EH (cell line): ENCODE measurements at places on chromosomes 12 and 14.

GRCh38 chr14:100466111-100466856 is 120.9 kb downstream of the BEGAIN start:
- no peak for DNase-seq

DNA sequence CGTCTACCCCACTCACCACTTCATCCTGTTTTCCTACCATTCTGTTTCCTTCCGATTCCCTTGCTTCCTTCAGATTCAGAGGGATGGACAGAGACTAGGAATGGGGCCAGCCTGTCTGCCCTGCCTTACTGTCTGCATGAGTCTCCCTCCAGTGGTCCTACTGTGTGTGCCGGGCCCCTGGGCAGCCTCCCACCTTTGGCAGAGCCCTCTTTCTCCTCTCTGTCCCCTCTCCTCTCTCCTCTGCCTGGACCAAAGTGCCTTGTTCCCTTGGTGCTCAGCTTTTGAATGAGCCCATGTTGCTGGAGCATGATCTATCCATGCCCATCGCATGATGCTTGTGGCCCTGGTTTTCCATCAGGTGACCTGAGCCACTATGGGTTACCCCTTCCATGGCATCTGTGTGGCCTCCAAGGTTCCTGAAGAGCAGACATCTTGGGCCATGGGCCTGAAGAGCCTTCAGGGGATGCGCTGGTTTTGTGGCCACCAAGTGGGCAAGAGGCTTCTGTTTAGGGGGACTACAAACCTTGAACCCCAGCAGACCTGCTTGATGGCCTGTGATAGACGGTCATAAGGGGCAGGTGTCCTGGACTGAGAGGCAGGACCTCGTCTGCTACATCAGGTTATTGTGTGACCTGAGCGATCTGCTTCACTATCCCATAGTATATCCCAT is 54.2 kb upstream of the BCL11B start:
- no peak for DNase-seq

- peak; percentile 38 for DNase-seq
Measured at GRCh38 chr12:76318773-76319594, 29.2 kb downstream of the BBS10 start.

GRCh38 chr14:89621009-89621421 is 204.0 kb upstream of the FOXN3 start:
- no peak for DNase-seq

DNA sequence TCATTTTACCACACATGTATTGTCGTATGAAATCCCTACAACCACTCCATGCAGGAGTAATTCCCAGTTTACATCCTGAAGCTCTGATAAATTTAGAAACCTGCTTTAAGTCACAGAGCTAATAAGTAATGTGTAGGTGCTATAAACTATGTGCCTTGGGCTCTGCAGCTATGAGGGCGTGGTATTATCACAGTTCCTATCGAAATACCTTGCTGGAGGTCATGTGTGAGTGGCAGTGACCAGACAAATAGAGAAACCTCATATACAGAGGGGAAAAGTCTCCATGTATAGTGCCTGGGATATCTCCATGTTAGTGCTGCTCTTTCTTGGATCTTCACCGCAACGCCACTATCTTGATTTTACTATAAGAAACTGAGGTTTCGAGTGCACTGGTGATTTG is 883 bp upstream of the TBC1D15 start:
- no peak for DNase-seq

DNA sequence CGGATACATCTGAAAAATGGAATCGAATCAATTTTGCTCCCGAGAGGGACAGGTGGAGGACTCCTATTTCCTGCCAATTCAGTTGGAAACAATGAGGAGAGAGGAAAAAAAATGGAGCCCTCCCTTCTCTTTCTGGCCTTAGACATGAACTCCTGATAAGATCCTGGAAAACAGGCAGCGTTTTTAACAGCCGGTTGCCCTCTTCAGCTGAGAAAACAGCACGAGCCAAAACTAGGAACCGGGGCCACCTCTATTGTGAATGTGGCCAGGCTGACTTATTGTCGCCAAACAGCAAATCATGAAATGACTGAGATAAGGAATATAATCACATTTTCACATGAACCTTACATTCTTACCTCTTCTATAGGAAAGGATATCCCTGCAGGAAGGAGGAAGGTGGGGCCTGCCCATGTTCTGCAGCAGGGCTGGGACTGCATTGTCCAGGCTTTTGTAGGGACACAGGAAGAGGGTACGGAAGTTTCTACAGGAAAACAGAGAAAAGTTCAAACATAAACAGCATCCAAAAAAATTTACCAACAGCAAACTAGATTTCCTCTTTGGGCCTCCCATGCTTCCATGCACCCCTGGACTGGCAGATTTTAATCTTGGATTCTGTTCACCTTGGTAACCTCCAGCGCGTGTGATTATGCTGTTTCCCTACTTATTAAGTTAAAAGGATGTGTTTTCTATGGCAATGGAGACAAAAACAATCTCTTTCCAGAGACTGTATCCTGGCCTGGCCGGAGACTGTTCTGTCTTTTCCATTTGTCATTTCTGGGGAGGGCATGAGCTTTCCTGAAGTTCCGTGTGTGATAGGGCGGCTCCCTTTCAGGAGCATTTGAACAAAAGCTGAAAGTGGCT is 29.0 kb upstream of the ELK3 start:
- DNase-seq = no peak

DNA sequence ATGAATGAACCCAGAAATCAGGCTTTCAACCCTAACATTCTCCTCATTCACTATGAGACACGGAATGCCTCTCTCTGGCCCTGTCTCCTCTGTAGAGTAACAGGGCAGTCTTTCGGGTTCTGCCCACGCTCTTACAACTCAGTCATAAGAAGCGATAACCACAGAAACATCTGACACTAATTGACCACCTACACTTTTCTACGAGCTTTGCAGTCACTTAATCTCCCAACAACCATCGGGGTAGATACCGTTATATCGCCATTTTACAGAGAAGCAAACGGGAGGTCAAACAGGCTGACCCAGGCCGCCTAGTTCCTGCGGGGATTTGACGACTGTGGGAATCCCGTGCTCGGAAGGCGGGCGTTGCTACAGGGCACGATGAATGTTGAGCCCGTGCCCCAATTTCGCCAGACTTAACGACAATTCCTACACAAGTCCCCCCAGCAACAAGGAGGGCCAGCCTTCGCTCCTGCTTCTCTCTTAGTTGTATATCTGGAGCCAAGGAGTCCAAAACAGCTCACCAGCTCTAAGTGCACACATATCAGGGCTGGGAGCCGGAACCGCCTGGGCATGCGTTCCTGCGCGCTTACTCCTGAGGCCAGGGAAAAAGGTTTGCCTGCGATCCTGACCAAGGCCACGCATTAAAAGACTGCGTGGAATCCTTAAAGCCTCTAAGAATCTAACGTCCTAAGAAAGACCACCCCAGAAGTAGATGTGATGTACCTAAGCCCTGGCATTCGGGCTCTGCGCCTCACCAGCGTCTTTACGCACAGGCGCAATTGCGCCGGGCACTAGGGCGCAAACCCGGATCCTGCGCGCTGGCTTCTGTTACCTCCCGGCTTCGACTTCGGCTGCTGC is 38.7 kb upstream of the TBX5 start:
- DNase-seq = no peak

DNA sequence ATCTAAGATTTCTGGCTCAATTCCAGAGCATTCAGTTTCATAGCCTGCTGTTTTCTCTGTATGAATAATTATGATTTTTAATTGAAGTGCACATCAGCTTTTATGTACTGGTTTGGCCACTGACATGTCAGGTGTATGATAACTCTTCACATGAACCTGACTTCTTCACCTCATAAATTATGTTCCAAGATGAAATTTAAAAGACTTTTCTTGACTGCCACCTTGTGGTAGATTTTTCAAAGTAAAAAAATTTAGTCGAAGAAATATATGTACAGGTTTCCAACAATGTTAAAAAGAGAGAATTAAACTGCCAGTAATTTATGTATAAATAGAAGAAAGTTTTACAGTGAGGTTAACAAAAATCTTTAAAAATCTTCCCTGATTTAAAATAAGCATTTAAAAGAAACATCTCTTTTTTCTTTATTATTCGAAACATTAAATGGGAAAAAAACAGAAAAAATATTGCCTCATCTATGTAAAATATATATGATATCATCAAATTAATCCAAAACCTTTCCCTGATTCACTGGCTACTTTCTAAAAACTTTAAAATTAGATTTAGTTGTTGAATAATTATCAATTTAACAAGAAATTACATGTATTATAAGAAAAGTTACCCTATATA is 124.9 kb upstream of the ATXN7L3B start:
- peak; percentile 8 for DNase-seq

DNA sequence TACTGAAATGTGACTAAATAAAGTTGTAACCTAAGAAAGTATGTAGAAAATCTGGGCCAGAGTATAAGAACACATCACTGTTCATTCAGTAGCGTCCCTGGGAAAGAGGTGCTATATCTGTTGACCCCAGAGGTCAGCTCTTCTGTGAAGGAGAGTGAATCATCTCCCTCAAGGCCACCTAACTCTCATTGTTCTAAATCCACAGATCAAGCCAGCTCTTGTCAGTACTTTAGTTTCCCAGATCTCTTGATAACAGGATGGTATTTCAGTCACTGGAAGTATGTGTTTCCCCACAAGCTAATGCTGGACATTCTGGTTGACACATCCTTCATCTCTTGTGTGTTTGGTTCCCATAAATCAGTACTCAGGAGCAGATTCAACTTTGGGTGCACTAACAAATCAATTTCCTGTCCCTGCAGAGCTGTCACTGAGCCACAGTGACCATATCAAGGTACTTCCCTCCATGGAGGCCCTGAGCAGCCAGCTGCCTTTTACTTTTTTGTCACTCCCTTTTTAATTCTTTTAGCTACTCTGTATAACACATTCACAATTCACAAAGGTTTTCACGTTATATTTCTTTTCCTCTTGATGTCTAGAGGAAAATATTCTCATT is 7.8 kb downstream of the KRT1 start:
- DNase-seq = peak; percentile 37

DNA sequence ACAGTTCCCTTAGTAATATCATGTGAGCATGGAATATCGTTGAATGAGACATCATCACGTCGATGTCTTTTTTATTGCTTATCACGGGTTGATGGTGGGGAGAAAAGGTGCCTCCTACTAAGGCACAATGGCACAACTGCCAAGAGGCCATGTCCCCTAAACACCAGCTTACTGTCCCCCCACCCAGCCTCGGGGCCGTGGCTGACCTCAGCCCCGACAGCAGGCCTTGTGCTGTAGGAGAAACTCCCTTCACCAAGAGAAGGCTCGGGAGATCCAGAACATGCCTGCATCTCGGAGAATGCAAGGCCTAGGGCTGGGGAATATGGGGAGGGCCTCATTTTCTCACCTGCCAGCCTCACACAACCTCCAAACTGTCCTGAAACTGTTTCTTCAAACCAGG is 22.8 kb downstream of the ZFP36L1 start:
- no peak for DNase-seq

- DNase-seq = peak; percentile 27
Measured at GRCh38 chr12:56528846-56529245, 7.2 kb downstream of the RBMS2 start.

- DNase-seq = no peak
Measured at GRCh38 chr12:46082490-46083200, 92.3 kb upstream of the SCAF11 start.

DNA sequence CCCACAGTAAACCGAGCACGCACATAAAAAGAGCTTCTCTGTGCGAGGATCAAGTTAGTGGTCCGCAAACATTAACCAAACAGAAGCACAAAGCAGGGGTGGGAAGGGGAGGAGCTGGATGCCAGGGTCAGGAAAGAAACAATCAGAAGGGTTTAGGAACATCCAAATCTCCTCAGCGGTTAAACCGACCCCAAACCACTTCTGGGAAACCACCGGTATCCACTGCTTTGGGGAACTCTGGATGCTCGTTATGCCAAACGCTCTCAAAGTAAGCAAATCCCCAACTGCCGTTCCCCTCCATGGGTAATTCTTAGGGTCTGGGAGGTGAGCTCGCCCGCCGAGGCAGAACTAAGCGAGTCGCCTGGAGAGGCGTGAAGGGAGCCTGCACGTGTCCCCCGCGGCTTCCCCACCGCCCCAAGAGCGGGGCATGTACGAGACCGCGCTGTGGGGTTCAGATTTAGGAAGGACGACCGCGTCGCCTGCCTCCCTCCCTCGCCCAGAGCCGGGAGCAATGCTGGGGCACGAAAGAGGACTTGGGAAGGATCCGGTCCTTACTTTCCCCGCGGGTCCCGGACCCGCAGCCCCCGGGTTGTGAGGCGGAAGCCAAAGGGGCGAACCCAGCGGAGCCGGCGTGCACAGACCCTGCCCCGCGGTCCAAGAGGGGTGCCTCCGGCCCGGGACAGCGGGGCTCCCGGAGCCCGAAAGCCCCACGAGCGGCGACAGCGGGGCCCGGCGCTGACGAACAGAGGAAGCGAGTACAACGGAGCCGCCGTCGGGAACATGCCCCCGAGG is 711 bp downstream of the SBNO1 start:
- no peak for DNase-seq

GRCh38 chr14:87076146-87076545 is 916.8 kb downstream of the GALC start:
- DNase-seq = no peak

GRCh38 chr14:65228436-65228835 is 126.1 kb upstream of the MAX start:
- no peak for DNase-seq

- DNase-seq = no peak
Measured at GRCh38 chr12:64091186-64091585, 130.9 kb downstream of the KICS2 start.

GRCh38 chr12:80222261-80222660 is 122.9 kb downstream of the OTOGL start:
- peak; percentile 27 for DNase-seq

DNA sequence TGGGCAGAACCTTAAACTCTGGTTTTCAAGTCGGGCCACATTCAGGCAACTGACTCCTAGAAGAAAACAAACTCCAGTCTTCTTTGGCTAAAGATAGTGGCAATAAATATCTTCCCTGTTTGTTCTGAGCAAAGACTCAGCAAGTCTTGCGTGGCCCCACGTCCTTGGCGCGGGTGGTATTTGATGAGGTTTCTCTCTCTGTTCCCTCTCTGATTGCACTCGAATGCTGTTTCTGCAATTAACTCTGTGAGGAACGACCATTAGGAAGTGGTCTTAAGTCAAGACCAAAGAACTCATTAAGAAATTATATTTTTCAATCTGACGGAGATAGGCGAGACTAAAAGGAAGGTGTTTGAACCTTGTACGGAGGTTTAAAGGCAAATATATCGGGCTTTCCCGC is 177.6 kb downstream of the TMEM132C start:
- DNase-seq = no peak

- DNase-seq = no peak
Measured at GRCh38 chr12:109831929-109832328, 1.3 kb downstream of the TRPV4 start.

GRCh38 chr12:88339254-88339949 is 197.3 kb downstream of the TMTC3 start:
- peak; percentile 80 for DNase-seq

- no peak for DNase-seq
Measured at GRCh38 chr14:44612002-44612401, 104.9 kb upstream of the FSCB start.

DNA sequence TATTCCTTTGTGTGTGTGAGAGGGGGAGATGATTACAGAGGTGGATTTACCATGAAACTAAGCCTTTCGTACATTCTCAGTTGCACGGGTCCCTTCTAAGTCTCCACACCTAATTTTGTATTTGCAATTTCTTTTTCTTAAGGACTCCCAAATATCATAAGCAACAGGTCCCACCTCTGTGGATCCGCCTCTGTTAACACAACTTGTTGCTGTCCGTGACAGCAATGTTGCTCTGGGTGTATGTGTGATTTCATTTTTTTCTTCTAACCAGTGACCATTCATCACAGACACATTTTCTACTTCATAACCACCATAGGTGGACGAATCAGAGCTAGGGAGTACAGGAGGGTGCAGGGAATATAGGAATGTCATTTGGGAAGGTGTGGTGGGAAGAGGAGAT is 81.1 kb downstream of the NRXN3 start:
- no peak for DNase-seq

- DNase-seq = peak; percentile 10
Measured at GRCh38 chr12:64273527-64274403, 51.7 kb upstream of the KICS2 start.
